ENCODE measurements at places on chromosomes 11 and 22.

DNA sequence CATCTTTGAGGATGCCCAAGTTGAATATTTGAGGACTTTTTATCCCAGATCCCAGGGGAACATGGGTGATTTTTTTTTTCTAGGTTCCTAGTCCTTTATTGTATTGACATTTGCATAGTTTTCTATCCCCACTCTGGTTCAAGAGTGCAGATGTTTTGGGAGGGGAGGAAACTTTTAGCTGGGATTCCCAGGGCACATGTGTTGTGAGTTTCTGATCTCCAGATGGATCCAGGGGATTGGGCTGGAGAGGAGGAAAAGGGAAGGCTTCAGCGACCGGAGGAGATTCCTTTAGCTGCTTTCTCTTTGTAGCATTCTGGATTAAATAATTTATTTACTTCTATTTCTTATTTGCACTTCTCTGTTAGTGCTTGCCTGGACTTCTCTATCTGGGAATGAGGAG lies 14.7 kb upstream of the SORL1-AS1 start:
- no peak for DNase-seq

- DNase-seq: no peak
These were observed 32.5 kb upstream of the POLD3 start for GRCh38 chr11:74559934-74560309.

- DNase-seq: peak; percentile 2
These were observed 1.1 kb downstream of the UBASH3B start for GRCh38 chr11:122656631-122657101.

DNA sequence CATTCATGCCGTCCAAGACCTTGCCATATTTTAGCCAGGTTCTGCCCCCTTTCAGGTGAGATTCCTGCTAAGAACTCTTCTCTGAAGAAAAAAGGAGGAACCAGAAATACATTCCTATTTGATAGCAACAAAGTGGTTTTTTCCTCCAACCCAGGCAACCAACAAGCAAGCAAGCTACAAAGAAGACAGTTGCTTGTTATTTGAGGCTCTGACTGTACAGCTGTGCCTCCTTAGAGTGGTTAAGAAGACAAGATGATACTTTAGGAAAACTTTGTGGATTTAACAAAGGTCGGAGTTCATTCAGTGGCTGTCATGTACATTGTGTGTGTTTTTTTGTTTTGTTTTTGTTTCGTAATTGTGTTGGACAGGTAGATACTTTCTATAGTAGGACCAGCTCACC lies 21.7 kb downstream of the TEAD1 start:
- no peak for DNase-seq

All from activated T-helper 1 cell treated with anti-CD3 and anti-CD28 coated beads, Interleukin-2, amount 50 U/mL, for 16 hours (primary cell).